GM10248 (cell line): ENCODE measurements at places on chromosomes 5 and 9.

DNA sequence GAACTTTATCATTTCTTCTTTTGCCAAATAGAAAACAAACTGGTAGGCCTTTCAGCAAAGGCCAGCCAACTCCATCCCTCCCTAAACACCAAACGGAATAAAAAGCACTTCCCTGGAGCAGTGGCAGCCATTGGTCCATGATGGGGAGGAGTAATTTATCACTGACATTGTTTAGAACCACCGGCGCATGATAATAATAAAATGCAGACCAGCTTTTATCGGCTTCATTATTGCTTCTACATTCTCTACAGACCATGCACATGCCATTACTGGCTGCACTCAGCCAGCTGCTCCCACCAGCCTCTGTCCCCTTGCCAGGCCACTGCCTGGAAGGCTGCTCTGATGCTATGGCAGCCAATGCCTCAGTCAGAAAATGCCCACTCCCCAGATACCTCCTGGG lies 45.9 kb downstream of the ABCA1 start:
- DNase-seq: no peak

DNA sequence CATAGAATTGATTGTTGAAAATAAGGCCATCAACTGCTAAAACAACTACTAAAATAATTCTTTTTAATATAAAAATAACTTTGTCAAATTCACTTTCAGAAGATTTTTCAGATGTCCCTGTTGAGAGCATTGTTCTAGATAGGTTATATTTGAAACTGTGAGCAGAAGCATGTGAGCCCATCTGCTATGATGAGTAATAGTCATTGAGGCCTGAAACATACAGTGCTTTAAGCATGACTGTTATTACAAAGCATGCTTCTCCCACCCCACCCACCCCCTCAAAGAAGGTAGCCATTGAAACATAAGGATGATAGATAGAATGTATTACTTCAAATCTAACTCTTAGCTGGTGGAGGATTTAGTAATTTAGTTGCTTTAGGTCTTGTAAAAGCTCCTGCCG lies 86.0 kb downstream of the UHRF2 start:
- no peak for DNase-seq

GRCh38 chr5:75653521-75653920 lies 42.3 kb downstream of the ANKDD1B start:
- DNase-seq: no peak

DNA sequence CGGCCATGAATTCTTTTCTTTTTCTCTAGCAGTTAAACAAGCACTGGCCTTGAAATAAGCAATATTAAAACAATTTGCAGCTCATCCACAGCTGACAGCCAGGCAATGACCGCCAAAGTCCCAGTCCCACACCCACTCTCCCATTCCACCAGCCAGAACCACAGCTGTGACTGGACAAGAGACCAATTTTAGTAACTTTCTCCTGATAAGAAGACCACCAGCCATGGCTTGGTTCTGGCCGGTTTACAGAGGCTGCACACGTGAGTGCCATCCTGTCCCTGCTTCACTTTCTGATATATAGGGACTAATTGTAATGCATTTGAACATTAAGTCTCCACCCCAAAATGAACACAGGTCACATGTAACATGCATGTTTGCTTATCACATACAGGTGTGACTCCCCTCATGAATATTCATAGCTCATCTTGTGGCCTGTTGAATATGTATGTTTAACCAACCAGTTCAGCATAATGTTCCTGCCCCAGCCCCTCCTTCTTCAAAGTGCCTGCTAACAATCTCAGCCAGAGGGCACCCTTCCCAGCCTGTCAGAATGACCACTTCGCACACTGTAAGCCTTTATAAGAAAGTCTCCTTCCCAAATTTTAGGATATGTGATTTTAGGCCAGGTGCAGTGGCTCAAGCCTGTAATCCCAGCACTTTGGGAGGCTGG lies 23.9 kb upstream of the FANCC start:
- DNase-seq: no peak

- peak; percentile 81 for DNase-seq
These were observed 135.6 kb upstream of the PPP1R26 start for GRCh38 chr9:135343837-135344522.

GRCh38 chr9:131539223-131539923 lies 6.0 kb upstream of the PRRT1B start:
- no peak for DNase-seq
